ENCODE measurements at places on chromosomes 1 and 21.
A peak's percentile ranks its signal among the peaks of the same experiment; 100 is the strongest.

DNA sequence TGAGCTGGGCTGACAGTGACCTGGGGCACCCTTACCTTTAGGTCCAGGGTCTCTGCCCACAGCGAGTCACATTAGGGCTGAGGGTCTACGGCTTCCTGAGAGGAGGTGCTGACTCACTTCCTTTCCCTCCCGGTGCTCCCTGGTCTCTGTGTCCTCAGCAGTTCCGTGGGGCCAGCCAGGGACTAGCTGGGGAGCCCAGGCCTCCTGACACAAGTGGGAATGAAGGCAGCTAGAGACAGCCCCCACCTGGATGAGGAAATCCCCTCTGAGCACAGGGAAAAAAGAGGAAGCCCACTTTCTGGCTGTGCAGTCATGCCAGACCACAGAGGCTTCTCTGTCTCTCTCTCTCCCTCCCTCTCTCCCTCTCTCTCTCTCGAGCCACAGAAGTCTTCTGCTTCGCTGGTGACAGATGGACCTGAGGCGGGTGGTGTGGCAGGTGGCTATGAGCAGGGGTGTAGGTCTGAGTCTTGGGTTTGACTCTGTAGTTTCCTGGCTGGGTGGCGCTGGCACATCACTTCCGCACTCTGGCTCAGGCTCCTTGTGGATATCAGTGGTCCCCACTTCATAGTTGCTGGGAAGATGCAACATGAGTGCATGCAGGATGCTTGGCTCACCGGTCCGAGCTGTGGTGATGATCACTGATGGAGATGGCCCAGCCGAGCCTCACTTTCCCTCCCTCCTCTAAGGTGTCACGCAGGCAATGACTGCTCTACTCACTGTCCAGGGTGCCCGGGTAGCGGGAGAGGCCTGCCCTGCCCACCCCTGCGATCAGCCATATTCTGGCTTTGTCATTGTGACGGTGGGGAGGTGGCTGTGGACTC lies 3.5 kb downstream of the SLC66A1 start:
- no peak for ATAC-seq

DNA sequence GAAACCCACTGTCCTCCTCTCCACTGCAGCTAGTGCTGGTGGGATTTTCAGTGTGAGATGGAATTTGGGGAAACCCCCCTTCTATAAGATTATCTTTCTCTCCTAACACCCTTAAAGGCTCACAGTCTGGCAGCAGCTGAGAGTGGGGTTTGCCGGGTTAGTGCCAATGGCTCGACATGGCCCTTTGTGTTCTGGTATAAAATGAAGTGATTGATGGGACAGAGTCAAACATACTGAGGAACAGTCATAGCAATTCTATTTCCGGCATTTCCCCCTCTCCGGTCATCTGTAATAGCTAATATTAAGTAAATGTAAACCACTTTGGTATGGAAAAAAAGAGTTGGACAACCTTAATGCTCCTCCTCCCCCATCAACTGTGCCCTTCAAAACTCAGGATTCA lies 37.6 kb downstream of the TFF3 start:
- ATAC-seq = no peak

DNA sequence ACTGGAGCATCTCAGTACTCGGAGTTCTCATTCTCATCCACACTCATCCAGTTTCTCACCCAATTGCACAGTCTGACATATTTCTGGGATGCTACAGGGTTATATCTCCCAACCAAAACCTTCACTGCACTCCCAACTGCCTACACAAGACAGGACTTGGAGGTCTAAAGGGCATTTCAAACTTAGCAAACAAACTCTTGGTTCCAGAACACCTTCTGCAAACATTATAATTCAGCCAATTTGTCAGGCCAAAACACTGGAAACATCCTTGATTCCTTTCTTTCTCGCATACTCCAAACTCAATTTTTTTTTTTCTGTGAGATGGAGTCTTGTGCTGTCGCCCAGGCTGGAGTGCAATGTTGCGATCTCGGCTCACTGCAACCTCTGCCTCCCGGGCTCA lies 7.9 kb downstream of the SLAMF1 start:
- ATAC-seq = no peak

DNA sequence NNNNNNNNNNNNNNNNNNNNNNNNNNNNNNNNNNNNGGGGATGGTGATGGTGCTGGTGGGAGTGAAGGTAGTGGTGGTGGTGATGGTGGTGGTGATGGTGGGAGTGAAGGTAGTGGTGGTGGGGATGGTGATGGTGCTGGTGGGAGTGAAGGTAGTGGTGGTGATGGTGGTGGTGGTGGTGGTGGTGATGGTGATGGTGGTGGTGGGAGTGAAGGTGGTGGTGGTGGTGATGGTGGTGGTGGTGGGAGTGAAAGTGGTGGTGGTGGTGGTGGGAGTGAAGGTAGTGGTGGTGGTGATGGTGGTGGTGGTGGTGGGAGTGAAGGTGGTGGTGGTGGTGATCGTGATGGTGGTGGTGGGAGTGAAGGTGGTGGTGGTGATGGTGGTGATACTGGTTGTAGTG lies 93.6 kb downstream of the CRYAA start:
- ATAC-seq = peak; percentile 13

DNA sequence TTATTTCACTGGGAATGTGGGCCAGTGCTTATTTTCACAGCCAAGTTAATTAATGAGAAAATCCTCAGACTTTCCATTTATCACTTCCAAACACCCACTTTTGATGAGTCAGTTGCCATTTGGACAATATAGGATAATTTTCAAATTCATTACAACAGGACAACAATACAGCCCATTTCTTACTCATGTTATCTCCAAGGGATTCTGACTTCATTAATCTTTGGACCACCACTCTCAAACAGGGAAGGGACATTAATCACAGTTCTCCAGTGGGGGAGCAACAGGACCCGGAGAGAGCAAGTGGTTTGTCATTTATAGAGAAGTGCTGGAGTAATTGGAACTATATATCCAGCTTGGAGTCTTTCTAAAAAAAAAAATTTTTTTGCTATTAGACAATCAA lies 38.7 kb downstream of the JUN start:
- ATAC-seq = no peak

- ATAC-seq = no peak
Observed at GRCh38 chr1:76770979-76771378, 96.3 kb upstream of the ST6GALNAC5 start.

GRCh38 chr21:36005018-36005417 lies 55.3 kb downstream of the SETD4 start:
- ATAC-seq = no peak

- no peak for ATAC-seq
Observed at GRCh38 chr1:196598942-196599748, 9.1 kb downstream of the KCNT2 start.

GRCh38 chr1:26403656-26404055 lies 7.0 kb upstream of the LIN28A start:
- no peak for ATAC-seq

DNA sequence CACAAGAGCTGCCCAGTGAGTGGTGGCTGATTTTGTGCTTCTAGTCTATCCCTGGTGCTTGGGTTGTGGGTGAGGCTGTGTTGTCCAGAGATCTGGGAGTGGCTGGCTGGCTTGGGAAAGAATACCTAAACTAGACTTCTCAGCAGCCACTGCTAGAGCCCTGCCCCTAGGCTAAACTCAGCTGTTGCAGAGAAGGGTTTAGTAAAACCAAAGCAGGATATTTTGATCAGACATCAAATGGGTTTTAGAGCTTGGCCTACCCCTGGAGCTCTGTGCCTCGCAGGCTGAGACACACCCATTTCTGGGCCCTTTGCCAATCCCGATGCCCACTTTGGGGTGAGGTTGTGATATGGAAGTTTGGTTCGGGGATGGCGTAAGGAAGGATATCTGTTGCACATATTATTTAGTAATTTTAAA lies 88.5 kb downstream of the UCK2 start:
- ATAC-seq = no peak

DNA sequence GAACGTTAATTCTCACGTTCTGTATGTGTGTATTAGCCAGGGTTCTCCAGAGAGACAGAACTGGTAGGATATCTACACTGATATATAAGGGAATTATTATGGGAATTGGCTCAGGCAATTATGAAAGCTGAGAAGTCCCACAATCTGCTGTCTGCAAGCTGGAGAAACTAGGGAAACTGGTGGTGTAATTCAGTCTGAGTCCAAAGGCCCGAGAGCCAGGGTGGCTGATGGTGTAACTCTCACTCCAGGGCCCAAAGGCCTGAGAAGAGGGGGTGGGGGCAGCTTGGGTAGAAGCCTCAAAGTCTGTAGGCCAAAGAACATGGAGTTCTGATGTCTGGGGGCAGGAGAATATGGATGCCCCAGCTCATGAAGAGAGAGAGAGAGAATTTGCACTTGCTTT lies 13.3 kb upstream of the VASH2 start:
- no peak for ATAC-seq

GRCh38 chr1:75126611-75127101 lies 7.5 kb upstream of the LHX8 start:
- ATAC-seq = no peak

DNA sequence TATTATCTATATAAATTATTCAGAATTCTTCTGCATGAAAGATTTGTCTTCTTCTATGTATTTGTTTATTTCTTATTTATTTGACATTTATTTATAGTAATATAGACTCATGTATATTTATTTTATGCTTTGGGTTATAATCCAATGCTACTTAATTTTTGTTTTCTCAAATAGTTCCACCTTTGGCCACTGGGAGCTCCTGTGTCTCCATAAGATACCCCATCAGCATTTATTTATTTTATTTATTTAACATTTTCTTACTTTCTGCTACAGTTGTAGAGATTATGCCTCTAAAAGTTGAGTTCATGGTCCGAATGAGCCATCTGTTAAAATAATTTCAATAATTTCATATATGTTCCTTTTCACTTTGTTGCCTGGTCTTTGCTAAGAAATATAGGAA lies 289.4 kb downstream of the ADGRL2 start:
- ATAC-seq = no peak

DNA sequence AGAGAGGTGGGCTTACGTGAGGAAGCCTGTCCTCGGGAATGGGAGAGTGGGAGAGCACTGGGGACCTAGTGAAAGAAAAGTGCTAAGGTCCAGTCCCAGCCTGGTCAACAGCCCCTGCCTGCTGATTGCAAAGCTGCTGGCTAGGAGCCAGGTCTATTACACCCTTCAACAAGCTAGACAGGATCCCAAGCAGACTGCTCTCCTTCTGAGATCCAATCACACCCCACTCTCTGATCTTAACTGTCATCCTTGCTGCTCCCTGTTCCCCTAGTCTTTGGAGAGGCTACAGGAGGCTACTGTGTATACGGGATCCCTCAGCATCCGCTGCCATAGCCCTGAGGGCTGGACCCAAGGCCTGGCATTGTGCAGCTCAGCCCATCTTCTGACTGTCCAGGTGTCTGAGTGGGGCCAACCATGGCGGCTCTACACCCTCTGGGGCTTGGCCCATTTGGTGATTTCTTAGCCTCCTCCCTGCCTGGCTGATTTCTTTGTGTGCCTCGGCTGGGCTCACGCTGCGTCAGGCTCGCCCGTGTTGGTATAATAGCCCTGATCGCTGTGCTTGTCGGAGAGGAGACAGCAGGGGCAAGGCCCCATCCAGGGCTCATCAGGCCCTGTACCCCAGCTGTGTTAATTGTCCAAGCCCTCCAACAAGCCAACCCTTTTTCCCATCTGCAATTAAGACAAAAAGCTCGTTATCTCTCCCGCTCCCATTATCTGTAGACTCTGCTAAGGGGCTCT lies 43.9 kb downstream of the NAV1 start:
- ATAC-seq = no peak

DNA sequence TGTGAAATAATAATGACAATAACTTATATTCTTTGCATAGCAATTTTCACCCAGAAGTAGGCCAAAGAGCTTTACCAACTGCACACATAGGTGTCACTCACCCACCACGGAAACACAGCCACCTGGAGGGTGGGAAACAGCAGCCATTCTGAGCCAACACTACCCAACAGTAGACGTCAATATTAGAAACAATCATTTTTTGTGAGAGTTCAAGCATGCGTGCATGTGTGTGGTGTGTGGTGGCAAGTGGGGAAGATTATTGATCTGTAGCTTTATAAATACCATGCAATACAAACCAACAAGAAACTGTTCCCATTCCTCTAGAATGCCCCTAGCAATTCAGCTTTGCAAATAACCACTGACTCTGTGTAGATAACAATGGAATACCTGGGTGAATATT lies 19.1 kb downstream of the PROX1 start:
- ATAC-seq = no peak

- ATAC-seq = no peak
Observed at GRCh38 chr1:209790286-209791193, 6.2 kb upstream of the C1orf74 start.

- ATAC-seq = no peak
Observed at GRCh38 chr1:51422367-51423072, 92.2 kb upstream of the TTC39A start.

- no peak for ATAC-seq
Observed at GRCh38 chr1:207058878-207059867, 6.1 kb downstream of the PFKFB2 start.

DNA sequence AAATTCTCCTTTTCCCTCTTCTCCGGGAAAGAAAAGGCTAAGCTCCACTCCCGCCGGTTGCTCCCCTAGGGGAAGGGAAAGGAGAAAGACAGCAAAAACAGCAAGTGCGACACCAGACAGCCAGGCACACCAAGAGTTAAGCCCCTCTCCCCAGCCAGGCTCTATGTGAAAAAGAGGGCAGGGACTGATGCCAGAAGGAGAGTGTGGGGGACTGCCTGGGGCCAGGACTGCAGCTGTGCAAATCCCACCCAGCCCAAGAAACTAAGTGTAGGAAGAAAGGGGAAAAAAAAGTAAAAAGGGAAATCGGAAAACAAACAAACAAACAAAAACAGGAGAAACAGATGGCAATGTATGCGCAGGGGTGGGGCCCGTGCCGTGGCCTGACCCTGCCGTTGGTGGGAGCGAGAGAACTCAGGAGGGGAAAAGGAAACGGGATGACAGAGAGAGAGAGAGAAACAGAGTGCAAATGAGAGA lies 27.7 kb upstream of the FMO1 start:
- no peak for ATAC-seq

DNA sequence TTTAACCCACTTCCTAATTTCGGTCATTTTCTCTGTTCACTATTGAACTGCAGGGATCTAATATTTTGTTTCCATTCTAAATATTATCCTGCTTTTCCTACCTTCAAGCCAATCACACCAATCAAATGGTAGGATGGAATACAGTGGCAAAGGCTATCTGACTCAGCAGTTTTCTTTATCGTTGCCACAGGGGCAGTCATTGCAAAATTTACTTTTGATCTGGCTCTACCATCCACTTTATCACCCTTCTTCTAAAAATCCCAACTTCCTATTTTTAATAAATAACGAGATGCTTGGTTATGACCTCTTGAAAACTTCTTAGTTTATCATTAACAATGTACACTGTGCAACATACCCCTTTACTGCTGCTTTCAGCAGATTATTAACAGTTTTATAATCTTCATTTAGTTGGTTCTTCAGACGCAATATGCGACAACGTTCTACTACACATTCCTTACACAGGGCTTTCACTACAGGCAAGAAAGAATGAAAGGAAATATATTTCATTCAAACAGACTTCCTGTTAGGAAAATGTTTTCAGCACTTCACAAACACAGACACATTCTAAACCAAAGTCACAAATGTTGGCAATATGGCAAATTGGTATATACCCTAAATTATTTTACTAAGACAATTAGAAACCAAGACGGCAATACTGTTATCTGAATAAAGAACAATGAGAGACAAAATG lies 52.3 kb upstream of the RAP1GAP start:
- ATAC-seq = no peak

All from activated CD4-positive, CD25-positive, alpha-beta regulatory T cell treated with anti-CD3 and anti-CD28 coated beads, Interleukin-2, amount 50 U/mL, for 24 hours (primary cell).